ENCODE measurements at places on chromosomes 2 and 18.

DNA sequence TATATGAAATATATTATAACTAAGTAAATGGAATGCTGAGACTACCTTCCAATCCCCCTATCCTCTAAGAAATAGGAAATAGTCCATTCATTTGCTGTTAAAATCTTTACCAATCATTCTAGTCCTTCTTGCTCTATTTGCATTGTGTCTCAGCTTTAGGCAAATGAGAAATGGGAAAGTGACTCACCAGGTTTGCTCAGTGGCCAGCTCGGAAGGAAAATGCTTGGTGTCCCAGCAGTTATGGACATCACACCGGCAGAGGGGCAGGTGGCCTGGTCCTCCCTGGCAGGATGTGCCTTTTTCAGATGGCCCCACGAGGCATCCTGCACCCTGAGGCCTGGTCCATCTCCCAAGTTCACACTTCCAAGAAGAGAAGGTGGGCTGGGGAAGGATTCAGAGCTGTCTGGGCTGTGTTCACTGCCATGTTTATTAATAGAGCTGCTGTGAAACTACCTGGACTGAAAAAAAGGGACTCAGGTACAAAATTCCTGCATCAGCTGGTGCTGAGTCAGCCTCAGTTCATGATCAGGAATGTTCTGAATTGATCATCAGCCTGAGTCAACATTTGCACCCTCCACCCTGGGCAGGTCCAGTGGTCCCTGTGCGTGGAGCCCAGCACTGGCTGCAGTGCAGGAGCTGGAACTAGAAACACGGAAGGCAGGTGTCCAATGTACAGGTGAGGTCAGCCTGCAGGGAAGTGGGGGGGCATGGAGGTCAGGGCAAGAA lies 60.1 kb upstream of the ARL4C start:
- no peak for DNase-seq

DNA sequence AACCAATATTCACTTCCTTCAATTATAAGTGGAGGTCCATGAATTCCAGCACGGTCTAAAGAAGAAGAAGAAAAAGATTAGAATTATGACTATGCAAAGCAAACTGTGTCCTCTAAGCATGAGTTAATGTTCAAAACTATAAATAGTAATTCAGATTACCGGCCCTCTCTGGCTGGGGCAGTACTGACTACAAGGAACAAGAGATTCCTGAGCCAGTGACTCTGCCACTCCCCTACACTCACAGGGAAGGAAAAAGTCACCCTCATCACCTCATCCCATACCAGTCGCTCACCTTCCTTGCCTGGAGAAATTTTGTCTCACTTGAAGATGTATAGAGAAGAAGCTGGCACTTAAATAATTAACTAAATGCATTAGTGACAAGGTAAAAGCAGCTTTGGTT lies 56.5 kb upstream of the CD302 start:
- DNase-seq = no peak

DNA sequence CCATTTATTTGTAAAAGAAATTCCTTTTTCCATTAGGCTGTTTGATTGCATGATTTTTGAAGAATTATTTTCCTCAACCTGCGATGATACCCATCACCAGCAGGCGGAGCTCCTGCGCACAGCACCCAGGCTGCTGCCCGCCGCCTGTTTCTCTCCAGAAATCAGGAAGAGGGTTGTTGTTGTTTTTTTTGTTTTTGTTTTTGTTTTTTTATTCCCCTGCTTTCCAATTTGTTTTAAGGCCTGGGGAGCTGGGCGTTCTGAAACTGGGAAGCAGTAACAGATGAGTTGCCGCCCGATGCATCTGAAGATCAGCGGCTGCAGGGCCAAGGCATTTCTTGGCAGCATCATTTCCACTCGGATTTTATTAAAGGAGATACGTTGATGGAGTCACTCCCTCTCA lies 132.1 kb downstream of the MBP start:
- DNase-seq = peak; percentile 81

GRCh38 chr2:45180033-45180746 lies 170.9 kb upstream of the SIX2 start:
- no peak for DNase-seq

- no peak for DNase-seq
Measured at GRCh38 chr18:49769047-49769728, 44.1 kb downstream of the ACAA2 start.

GRCh38 chr18:44562986-44563385 lies 117.7 kb upstream of the SETBP1 start:
- no peak for DNase-seq

DNA sequence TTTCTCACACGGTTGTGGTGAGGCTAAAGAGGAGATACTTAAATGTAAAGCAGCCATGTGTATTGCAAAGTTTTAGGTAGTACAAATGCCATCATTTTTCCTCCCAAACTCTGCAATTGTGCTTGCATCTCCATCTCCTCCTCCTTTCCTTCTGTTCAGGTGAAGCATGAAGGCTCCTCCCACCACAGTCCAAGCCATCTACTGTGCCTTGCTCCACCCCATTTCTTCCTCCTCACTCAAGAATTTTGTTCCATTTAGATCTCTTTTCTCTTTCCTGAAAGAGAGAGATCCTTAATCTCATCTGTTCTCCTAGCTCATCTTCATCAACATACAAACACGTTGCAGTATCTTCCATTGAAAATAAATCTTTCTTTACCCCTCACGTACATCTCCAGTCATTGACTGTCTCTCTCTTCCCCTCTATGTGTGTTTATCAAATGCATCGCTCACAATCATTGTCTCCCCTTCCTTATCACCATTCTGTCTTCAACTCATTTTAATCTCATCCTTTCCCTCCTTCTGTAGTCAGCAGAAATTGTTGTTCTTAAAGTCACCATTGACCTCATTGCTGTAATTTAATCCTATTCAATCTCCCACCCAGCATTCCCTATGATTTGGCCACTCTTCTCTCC lies 392.1 kb downstream of the RAD51AP2 start:
- no peak for DNase-seq

DNA sequence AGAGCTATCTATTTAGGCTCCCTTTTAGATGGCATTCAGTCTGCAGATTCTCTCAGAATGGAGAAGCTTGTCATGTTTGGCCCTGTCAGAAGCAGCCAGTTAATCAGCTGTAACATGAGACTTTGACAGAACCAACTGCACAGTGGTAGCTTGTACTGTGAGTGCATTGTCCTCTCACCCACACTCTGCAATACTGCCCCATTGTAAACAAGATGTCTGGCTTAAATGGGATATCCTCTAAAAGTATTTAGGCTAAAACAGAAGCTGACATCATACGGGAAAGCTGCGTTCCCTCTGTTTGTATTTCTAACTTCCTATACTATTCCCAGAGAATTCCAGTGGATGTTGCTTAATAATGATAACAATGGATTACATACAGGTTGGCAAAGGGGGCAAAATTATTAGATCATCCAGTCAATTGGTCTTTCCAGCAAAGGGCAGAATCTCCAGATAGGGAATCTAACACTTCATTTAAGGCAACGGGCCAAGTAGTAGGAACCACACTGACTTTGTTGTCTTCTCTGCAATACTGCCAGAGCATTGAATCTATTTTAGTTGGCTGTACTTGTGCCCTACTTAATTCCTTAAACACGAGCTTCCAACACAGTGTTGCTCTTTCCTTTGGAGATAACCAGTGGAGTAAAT lies 15.4 kb upstream of the STAT4 start:
- no peak for DNase-seq

- no peak for DNase-seq
Measured at GRCh38 chr2:130744287-130745117, 10.8 kb upstream of the AMER3 start.

- no peak for DNase-seq
Measured at GRCh38 chr18:60157810-60158209, 214.8 kb downstream of the MC4R start.

- no peak for DNase-seq
Measured at GRCh38 chr2:74328573-74328972, 14.6 kb downstream of the SLC4A5 start.

DNA sequence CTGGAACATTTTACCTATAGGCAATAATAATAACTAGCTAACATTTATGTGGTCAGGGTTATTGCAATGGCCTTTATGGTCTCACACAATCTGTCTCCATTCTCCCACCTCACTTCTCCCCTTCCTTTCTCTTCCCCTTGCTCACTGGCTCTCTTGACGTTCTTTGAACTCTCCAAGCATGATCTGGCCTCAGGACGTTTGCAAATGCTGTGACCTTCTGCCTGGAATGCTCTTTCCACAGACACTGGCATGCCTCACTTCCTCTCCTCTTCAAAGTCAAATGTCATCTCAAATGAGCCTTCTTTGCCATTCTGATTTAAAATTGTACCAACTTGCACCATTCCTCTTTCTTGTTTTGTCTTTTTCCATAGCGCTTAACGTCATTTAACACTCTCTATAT lies 25.3 kb upstream of the GCG start:
- no peak for DNase-seq

DNA sequence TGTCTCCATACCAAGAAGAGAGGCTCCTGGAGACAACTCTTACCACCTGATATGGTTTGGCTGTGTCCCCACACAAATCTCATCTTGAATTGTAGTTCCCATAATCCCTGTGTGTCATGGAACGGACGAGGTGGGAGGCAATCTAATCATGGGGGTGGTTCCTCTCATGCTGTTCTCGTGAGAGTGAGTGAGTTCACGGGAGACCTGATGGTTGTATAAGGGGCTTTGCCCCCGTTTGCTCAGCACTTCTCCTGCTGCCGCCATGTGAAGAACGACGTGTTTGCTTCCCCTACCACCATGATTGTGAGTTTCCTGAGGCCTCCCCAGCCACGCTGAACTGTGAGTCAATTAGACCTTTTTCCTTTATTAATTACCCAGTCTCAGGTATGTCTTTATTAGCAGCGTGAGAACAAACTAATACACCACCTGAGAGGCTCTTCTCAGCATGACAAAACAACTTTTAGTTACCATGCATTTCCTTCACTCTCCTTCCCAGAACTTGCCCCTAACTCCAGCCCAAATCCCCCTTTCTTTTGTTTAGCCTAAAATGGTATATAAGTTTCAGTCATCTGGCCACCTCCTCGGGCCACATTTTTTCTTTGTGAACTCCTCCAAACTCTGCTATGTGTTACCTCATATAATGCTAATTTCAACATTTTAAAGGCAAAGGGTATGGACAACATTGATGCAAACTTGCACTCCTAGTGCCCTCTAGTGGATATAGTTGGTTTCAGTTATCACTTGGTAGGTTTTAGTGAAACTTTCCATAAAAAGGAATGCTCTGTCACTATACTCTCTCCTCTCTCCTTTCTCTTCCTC lies 58.6 kb upstream of the SLC25A52 start:
- DNase-seq = no peak

DNA sequence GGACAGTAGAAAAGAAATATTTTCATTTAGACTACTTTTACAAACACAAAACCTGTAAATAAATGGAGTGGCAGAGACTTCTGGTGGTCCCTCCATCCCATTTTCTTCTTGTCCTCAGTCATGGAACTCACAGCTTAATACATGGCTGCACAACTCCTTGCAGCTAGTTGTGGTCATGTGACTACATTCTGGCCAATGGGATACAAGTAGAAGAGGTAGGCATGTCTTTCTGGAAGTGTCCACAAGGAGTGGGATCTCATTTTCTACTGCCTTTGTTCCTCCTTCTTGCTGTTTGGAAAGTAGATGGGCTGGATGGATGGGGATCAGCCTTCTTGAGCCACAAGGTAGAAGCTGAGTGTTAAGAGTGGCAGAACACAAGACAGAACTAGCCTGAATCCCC lies 555.8 kb downstream of the SATB2 start:
- DNase-seq = no peak

- DNase-seq = no peak
Measured at GRCh38 chr18:65623676-65624075, 127.1 kb upstream of the CDH7 start.
